ENCODE measurements at places on chromosomes 7 and 10. TPM values are rescaled to one million over a fixed set of nuclear protein-coding genes. Genes with fewer than 3 reads are reported as not detected.

DNA sequence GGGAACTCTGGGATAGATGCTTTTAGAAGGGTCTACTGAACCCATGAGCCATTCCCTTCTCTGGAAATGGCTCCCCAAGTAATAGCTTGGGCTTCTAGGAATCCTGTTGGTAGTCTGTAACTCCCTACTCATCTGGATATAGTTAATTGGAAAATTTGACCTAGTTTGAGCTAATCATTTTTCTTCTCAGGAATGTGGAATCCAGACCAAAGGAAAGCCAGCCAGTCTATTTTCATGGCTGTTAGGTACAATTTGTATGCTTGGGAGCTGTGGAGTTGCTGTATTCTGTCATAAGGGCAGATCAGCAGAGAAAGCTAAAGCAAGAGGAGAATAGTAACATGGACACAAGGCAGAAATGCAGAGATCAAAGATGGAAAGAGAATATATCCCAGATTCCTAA is 71.6 kb upstream of the C1GALT1 start:
- DNase-seq, result no peak

Gene GDF10
- 0.18 TPM for total RNA-seq

Gene GPR26
- total RNA-seq, result 0.05 TPM

DNA sequence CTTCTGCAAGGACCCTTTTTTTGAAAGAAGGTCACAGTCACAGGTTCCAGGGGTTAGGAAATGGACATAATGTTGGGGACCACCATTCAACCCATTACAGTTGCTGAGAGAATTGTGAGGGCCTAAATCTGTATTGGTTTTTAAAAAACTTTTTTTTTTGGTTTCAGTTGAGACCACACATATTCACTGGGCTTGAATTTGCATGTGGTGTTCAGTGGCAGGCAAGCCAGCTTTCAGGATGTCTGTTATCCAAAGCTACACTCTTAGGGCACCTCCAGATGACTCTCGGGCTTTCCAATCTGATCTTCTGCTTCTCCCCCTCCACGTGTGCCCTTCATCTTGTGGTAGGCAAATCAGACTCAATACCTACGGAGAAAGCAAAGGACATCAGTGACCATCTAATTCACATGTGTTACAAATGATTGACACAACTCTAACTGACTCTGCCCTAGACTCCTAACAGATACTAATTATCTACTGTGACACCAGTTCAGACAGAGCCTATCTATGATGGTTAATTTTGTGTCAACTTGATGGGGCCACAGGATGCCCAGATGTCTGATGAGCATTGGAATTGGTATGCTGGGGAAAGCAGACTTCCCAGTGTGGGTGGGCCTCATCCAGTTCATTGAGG is 93.3 kb upstream of the ELMO1 start:
- no peak for DNase-seq

DNA sequence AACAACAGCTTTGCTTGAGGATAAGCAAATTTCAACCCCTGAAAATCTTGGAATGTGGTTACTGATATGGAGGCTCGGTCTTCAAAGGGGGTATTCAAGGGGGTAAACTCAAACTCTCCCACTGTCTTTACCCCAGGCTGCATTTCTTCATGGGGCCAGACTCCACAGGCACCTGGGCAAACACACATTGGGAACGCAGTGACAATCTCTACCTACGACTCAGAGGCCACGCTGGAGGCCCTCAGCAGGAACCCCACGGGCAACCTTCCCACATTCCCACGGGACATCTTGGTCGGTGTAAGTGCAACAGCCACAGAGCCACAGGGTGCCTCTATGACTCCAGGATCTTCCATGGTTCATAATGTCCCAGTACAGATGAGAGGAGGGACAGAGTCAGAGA is 2.2 kb upstream of the INSIG1 start:
- DNase-seq, result no peak

DNA sequence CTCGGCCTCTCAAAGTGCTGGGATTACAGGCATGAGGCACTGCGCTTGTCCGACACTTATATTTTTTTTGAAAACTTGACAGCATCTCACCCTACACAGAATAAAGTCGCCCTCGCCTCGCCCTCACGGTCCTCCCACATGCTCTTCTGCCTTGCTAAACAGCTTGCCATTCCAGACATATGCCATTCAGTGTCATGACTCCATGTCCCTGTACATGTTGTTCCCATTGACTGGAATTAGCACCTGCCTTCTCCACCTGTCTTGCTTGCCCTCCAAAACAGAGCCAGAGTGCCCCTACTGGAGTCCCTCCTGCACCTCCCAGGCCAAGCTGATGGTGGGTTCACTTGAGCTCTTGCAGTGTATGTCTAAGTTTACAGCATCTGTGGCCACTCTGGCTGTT is 6.2 kb downstream of the NIPSNAP2 start:
- DNase-seq, result no peak

DNA sequence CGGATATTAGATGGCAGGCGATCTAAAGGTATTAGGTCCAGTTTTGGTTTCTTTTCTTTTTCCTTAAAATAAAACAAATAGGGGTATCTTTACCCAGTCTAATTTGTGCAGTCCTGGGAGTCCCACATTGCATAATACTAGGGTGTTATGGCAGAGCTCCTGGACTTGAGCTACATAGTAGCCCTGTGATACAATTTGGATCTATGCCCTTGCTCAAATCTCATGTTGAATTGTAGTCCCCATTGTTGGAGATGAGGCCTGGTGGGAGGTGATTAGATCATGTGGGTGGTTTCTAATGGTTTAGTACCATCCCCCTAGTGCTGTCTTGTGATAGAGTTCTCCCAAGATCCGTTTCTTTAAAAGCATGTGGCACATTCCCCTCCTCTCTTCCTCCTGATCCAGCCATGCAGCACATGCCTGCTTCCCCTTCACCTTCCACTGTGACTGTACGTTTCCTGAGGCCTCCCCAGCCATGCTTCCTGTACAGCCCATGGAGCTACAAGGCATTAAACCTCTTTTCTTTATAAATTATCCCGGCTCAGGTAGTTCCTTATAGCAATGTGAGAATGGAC is 141.9 kb downstream of the RPS24 start:
- DNase-seq, result no peak

Gene CYP17A1
- 2.1 TPM for total RNA-seq

GRCh38 chr10:71727105-71727737 is 7.6 kb upstream of the C10orf105 start:
- no peak for DNase-seq
